Purkinje cell (primary cell): ENCODE measurements at places on chromosomes 6 and 20. TPM values are rescaled to one million over a fixed set of nuclear protein-coding genes. Genes with fewer than 3 reads are reported as not detected.

ANGPT4 gene
- polyA plus RNA-seq: not detected in 2 replicates

PBOV1 gene
- polyA plus RNA-seq: not detected in 2 replicates

GLP1R gene
- polyA plus RNA-seq: not detected in 2 replicates

C6orf15 gene
- polyA plus RNA-seq: not detected in 2 replicates

COL9A1 gene
- 1.8 and 2.4 TPM in 2 replicates for polyA plus RNA-seq

C20orf202 gene
- polyA plus RNA-seq: 0.70 and 3.3 TPM in 2 replicates

TBXT gene
- polyA plus RNA-seq: not detected in 2 replicates

ZNF311 gene
- 0.77 and 0.90 TPM in 2 replicates for polyA plus RNA-seq

WFDC12 gene
- polyA plus RNA-seq: not detected in 2 replicates

VSX1 gene
- polyA plus RNA-seq: 0.16 and 1.5 TPM in 2 replicates

FLRT3 gene
- 0.34 and 8.2 TPM in 2 replicates for polyA plus RNA-seq

CTSA gene
- 44.1 and 45.1 TPM in 2 replicates for polyA plus RNA-seq

ARMC2 gene
- 1.9 and 2.7 TPM in 2 replicates for polyA plus RNA-seq

FAM83D gene
- polyA plus RNA-seq: 11.3 and 14.7 TPM in 2 replicates

TAF8 gene
- 14.6 and 20.1 TPM in 2 replicates for polyA plus RNA-seq

F13A1 gene
- 1.3 and 6.2 TPM in 2 replicates for polyA plus RNA-seq

WFDC2 gene
- polyA plus RNA-seq: 4.3 and 6.1 TPM in 2 replicates

SLC25A27 gene
- 97.0 and 98.6 TPM in 2 replicates for polyA plus RNA-seq

SMIM29 gene
- polyA plus RNA-seq: 75.8 and 123 TPM in 2 replicates

LY6G6C gene
- polyA plus RNA-seq: not detected in 2 replicates

LAMA4 gene
- polyA plus RNA-seq: 8.8 and 11.7 TPM in 2 replicates

SLC32A1 gene
- polyA plus RNA-seq: 15.8 and 29.4 TPM in 2 replicates

EFCAB8 gene
- polyA plus RNA-seq: not detected in 2 replicates

MSH5 gene
- not detected in 2 replicates for polyA plus RNA-seq

SPEF1 gene
- polyA plus RNA-seq: 0.20 TPM in 1 of 2 replicates, not detected in the other

OPN5 gene
- 1.6 and 2.9 TPM in 2 replicates for polyA plus RNA-seq

C6orf141 gene
- not detected in 2 replicates for polyA plus RNA-seq

TGM2 gene
- not detected in 2 replicates for polyA plus RNA-seq

TCP1 gene
- polyA plus RNA-seq: 149 and 191 TPM in 2 replicates

GABRR2 gene
- polyA plus RNA-seq: not detected in 2 replicates

ERVFRD-1 gene
- 0.39 TPM in 1 of 2 replicates, not detected in the other for polyA plus RNA-seq

AKAP7 gene
- 138 and 140 TPM in 2 replicates for polyA plus RNA-seq

PRRC2A gene
- 3.7 and 3.8 TPM in 2 replicates for polyA plus RNA-seq
